ENCODE measurements at places on chromosomes 4 and X.

GRCh38 chr4:81503586-81503985 is 31.9 kb upstream of the RASGEF1B start:
- no peak for DNase-seq

DNA sequence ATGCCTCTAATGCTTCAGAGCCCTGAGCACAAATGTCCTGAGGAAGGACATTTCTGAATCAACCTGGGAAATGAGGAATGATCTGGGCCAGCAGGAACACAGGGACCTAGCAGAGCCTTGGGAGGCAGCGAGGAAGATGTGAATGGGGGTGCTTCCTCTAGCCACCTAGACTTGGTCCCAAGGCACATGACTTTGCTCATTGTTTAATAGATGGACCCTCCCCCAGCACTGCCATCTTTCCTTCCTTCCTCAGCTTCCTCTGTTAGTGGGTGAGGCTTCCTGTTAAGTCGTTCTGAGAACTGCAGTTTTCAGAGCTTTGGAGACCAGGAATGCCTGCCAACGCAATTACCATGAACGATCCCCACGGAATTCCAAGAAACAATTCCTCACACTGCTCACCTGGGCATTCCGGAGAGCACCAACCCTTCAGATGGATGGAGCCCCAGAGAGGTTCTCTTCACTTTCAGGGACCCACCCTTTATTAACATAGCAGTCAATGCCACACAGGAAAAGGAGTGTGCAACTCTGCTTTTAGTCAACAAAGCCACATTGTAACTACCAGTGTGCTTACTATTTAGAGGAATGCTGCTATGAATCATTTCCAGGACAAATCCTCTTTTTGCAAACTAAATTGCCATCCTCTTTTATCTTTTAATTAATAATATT is 48.5 kb upstream of the STIM2 start:
- DNase-seq, result no peak

DNA sequence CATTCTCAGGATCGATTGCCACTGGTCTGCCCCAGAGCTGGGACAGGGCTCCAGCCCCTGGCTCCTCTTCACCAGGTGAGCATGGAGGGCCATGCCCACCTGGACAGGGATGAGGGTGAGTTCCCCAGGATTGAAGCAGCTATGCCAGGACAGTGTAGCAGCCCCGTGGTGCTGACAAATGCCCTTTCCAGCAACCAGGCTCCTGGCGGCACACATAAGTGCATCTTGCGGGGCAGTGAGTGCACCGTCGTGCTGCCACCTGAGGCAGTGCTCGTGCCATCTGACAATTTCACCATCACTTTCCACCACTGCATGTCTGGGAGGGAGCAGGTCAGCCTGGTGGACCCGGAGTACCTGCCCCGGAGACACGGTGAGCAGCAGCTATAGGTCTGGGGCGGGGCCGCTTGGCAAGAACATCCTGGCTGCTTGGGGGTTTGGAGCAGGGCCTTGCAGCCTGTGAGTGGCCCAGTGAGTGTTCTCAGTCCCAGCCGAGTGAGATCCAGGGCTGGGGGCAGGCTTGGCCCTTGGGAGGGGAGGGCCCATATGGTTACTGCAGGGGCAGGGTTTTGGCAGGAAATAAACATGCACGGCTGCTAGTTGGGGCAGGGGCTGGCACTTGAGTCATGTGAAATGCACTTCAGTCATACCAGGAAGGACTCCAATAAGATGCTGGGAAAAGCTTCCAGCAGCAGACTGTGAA is 6.1 kb downstream of the IL9R start:
- no peak for DNase-seq

DNA sequence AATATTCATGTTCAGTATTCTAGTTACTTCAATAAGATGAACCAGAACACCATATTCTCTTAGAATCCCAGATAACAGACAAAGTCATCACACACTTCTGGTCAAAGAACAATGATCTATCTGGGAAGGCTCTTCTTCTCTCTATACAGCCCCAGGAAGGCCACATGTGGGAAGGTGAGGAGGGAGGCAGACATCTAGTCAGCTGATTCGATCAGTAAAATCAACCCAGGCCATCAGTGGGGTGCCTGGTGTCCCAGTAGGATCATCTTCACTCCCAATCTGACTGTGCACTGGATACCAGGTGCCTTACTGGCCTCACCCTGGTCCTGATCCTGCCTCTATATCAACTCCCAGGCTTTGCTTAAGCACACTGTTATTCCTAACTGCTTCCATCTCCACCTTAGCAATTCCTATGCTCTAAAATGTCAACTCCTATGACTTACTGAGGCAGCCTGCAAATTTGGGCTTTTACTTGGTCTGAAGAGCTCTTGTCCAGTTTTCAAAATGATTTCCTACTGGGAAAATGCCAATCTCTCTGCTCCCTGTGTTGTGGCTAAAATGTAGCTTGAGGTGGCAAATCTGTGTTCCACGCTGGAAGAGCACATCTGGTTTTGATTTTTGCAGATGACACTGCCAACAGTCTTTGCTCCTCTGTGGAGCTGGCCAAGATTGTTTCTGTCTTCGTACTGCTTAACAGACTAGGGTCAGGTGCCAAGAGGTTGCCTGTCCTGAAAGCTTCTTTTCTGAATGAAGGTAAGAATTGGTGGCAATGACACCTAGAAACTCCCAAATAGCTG is 128.7 kb downstream of the MGST2 start:
- DNase-seq, result no peak

DNA sequence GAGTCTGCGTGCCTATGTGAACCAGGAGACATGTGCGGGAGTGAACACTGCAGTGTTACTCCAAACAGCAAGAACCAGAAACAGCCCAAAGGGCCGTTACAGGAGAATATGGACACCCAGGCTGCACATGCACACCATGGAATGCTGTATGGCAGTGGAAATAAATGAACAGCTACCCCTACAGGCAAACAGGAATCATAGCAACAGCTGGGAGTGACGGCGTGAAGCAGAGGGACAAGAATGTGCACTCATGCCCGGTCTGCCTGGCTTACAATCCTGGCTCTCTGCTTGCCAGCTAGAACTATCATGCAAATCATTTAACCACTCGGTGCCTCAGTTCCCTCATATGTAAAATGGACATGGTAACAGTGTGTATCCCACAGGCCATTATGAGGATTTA is 16.6 kb downstream of the GPKOW start:
- no peak for DNase-seq

DNA sequence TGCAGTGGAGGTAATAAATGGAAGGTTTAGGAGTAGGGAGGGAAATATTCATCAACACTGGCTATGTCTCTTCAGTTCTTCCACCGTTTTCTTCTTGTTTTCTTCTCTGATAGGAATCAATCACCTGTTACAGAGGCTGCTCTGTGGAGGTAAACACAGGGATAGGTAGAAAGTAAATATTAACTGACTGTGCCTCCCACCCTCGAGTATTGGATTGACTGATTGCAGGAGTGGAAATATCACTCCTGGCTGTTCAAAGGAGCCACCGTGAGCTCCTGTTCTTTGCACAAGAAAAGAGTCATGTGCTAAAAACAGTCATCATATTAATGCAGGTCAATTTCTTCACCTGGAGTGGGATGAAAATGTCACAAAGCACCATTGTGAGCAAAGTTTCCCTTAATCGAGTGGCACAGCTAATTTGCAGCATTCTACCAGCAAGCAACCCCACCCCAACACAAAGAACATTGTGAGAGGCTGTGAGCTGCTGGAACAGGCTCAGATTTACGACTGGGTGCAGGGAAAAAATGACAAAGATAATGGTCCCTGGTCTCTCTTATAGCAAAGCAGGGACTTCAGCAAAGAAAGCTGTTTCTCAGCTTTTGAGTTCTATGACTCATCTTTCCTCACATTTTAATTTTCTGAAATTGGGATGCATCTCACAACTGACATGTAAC is 113.7 kb upstream of the TSPAN5 start:
- DNase-seq, result no peak

DNA sequence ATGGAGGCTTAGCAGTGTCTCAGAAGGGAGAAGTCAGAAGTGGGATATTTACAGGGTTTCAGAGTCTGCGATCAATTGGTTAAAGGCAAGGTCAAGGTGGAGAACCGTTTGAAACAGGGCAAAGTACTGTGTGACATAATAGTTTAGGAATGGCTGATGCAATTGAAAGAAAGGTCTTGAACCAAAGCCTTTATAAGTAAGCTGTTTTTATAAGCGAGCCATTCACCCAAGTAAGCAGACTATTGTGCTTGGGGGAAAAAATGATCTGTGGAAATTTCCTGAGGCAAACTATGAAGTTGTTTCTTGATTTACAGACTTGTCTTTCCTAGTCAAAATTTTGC is 327.3 kb downstream of the CAMK2D start:
- DNase-seq, result no peak

- DNase-seq, result no peak
Observed at GRCh38 chrX:119237562-119237942, 1.5 kb downstream of the PGRMC1 start.

DNA sequence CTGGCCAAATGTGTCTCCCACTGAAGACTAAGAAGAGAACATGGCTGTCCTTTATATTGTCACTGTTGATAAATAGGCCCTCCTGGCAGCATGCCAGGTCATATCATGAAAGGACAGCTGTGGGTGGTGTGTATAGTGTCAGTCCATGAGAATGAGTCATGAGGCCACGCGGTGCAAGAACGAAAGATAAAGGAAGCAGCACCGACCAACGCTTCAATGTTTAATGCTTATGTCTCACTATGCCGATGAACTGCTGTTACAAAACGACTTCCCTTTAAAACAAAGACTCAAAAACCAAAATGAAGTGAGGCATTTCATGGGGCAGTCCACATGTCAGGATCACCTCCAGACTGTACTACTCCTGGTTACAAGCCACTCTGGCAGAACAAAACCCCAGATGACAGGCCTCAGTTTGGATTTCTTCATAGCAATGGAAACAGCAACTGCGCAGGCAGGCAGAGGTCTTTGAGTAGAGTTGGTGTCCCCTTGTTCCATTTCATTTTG is 5.2 kb upstream of the TCEANC start:
- peak; percentile 71 for DNase-seq

- peak; percentile 24 for DNase-seq
Observed at GRCh38 chrX:19875050-19875431, 12.4 kb downstream of the SH3KBP1 start.

DNA sequence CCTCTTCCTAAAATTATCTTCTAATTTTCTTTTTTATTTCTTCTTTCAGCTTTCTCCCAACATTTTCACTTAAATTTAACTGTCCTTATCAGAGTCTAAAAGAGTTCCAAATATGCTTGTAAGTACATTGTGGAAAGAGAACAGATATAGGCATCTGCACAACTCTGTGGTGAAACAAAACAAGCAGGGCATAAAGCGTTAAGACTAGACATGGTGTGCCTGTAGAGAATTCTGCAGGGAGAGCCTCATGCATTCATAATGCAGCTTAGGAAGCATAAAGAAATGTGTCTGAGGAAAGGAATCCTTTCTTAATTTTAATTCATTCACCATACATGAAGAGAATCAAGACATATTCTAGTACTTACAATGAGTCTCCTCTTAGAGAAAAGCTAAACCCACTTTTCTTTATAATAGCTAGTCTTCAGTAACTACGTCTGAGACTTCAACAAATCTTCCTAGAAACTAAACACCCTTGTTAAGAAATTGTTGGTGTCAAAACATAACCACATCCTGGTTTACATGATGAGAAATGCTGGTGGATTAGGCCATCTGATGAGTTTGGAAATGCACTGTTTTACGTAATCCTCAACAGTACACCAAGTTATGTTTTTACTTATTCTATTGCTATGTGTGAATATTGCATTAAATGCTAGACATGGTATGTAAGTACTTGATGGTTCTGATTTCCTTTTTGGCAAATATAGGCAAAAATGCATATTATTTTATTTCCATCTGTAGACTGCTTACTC is 307.8 kb upstream of the GIMD1 start:
- no peak for DNase-seq

GRCh38 chrX:120087289-120088017 is 10.0 kb upstream of the RHOXF2B start:
- no peak for DNase-seq

GRCh38 chr4:184978211-184978610 is 40.1 kb upstream of the HELT start:
- DNase-seq, result no peak

DNA sequence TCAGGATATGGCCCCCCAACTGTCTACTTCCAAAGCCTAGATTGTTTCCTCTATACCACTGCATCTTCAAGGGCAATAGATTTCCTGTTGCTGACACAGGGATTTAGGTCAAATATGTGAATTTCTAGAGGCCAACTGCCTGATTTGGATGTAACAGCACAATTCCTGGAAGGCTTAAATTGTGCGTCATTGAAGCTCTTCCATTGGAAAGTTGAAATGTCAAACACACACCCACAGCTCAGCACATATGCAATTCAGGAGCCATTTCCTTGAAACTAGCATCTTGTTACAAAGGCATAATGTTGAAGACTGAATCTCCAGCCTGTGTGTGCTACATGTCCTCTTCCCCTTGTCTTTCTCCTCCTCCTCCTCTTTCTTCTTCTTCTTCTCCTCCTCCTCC is 158.6 kb downstream of the STK32B start:
- no peak for DNase-seq

GRCh38 chrX:41045960-41046567 is 39.2 kb upstream of the USP9X start:
- DNase-seq, result no peak

DNA sequence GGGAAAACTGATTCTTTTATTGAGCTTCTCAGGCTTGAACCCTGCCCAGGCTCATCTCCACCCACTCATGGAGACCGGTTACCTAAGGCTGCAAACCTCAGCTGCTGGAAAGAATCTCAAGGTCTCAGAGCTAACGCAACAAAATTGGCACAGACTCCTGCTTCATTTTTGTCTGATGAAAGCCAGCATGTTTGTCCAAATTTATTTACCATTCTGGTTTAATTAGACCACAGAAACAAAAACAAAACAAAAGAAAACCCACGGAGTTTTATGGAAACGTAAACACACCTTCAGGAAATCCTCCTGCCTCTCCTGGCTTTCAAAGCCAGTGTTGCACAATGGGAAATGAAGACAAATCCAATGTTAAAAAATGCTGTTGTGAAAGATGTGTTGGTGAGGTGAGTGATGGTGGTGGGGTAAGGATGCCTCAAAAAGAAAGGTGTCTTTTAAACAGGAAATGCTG is 56.4 kb upstream of the PDLIM3 start:
- DNase-seq, result no peak

GRCh38 chr4:134422776-134423175 is 221.2 kb upstream of the PABPC4L start:
- DNase-seq, result no peak

DNA sequence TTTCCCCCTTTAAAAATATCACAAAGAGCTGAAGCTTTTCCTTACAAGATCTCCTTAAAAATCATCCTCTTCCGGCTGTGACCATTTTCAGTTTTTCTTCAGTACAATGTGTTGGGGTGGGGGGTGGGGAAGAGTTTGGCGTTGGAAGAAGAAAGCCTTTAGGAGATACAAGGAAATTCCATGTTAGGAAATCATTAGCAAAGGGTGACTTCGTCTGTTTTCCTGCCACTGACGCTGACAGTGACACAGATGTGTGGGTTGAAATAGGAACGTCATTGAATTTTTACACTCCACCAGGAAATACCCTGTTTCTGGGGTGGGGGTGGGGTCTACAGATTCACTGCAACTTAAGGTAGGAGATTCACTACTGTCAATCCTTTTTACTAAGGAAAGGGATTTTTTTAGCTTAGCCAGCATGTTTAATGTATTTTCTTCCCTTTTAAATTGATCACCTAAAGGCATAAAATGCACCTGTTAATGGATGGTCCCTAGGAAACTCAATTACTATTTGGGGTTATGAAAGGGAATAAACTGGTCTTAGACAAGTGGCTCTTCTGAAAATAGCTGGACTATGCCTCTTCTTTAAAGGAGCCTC is 3.9 kb downstream of the MAMLD1 start:
- DNase-seq, result no peak
